ENCODE measurements at places on chromosomes 3 and 15.

- DNase-seq: no peak
These were observed 58.1 kb downstream of the SUMF1 start for GRCh38 chr3:4408958-4409357.

DNA sequence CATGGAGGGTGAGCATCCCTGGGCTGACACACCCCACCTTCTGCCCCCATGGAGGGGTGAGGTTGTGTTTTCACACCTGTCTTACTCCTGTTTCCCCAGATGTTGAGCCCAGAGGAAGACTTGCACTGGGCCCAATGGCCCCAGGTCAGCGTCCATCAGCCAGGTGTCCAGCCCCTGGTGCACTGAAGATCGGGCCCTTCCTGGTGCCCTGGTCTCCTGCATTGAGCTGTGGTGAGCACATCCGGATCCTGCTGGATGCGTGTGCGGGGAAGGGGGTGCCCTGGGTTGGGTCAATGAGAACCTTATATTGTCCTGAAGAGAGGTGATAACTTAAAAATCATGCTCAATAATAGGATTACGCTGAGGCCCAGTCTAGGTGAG, 227.3 kb downstream of the SNRPN start:
- DNase-seq: no peak

GRCh38 chr3:165159760-165160421, 36.3 kb downstream of the SLITRK3 start:
- DNase-seq: no peak

GRCh38 chr3:23198801-23199200, 4.3 kb upstream of the UBE2E2 start:
- no peak for DNase-seq

DNA sequence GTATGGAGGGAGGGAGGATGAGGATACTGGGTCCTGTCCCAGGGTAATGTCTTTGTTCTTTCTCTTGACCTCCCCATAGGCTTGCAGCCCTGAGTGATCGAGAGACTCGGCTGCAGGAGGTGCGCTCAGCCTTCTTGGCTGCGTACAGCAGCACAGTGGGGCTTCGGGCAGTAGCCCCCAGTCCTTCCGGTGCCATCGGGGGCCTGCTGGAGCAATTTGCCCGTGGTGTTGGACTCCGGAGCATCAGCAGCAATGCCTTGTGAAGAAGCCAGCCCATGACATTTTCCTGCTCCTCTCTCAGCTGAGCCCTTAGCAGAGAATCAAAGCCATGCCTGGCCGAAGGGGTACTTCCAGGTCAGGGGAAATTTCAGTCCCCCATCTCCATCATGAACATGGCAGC, 1.9 kb upstream of the CPNE9 start:
- DNase-seq: no peak

- DNase-seq: peak; percentile 59
These were observed 19.6 kb downstream of the CD86 start for GRCh38 chr3:122074621-122075265.

- no peak for DNase-seq
These were observed 36.9 kb downstream of the DNASE1L3 start for GRCh38 chr3:58173669-58174398.

GRCh38 chr3:52805270-52806039, 10.9 kb downstream of the ITIH3 start:
- no peak for DNase-seq

GRCh38 chr3:139457066-139457465, 19.2 kb downstream of the RBP2 start:
- no peak for DNase-seq

DNA sequence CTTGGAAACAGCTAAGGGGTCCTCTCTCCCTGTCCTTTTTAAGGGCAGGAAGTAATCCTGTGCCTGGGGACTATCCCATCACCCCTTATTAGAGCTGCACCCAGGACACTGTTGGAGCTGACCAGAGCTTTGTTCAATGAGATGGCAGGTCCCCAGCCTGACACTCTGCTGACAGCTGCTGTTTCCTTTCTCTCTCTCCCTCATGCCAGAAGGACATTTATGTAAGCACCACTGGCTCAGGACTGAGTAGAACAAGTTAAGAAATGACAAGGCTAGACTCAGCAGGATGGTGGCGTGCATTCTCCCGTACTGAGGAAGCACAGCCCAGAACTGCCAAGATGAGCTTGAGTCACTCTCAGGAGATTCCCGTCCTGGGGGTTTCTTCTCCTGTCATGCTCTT, 17.3 kb downstream of the GJD2 start:
- no peak for DNase-seq

DNA sequence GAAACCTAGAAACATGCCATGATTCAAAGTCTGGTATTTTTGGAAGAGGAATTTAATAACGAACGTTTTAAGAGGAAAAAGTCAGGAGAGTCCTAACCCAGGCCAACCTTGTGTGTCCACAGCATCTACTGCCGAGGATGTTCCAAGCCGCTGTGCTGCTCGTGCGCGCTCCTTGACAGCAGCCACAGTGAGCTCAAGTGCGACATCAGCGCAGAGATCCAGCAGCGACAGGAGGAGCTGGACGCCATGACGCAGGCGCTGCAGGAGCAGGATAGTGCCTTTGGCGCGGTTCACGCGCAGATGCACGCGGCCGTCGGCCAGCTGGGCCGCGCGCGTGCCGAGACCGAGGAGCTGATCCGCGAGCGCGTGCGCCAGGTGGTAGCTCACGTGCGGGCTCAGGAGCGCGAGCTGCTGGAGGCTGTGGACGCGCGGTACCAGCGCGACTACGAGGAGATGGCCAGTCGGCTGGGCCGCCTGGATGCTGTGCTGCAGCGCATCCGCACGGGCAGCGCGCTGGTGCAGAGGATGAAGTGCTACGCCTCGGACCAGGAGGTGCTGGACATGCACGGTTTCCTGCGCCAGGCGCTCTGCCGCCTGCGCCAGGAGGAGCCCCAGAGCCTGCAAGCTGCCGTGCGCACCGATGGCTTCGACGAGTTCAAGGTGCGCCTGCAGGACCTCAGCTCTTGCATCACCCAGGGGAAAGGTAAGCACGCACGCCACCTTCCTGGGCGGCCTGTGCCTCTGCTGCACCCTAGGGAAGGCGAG, 28.4 kb downstream of the PML start:
- no peak for DNase-seq

DNA sequence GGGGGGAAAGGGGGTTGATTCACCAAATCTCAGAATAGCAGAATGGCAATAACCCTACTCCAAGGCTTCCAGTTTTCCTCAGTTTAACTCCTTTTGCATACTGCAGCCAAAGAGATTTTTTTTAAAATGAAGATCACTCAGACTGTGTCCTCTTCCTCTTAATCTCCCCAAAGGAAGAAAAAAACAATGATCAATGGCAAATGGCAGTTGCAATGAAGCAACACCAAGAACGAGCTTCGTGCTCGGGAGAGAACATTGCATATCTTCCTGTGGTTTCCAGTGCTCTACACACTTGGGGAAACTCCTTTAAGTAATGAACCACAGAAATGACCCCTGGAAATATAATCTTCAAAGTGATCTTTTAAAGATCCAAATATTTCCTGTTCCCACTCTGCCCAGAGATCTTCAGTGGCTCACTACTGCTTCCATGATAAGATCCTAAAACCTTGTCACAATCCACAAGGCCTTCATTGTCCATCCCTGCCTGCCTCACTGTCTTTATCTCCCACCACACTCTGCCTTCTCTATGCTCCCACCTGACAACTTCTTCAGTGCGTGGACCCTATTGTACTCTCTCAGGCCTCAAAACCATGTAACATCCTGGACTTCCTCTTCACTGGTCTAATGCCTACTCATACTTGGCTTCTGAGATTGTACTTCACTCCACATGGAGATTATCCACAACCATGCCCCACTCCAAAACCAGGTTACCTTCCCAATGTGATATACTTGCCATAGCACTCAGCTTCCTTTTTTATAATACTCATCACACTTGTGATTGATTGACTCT, 394.8 kb downstream of the FHIT start:
- no peak for DNase-seq

- DNase-seq: no peak
These were observed 476.5 kb upstream of the TPRG1 start for GRCh38 chr3:188695241-188695640.

- DNase-seq: no peak
These were observed 35.7 kb upstream of the ABHD17C start for GRCh38 chr15:80659375-80659774.

DNA sequence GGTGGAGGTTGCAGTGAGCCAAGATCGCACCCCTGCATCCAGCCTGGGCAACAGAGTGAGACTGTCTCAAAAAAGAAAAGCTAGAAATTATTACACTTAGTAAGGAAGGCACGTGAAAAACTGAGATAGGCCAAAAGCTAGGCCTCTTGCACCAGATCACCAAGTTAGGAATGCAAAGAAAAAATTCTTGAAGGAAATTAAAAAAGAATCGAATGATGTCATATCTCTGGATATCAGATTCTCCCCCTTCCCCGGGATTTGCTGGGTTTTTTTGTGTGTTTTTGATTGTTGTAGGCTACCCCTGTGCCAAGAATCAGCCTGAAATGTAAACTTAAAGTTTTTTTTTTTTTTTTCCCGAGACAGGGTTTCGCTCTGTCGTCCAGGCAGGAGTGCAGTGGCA, 17.4 kb downstream of the PTPN23 start:
- no peak for DNase-seq

DNA sequence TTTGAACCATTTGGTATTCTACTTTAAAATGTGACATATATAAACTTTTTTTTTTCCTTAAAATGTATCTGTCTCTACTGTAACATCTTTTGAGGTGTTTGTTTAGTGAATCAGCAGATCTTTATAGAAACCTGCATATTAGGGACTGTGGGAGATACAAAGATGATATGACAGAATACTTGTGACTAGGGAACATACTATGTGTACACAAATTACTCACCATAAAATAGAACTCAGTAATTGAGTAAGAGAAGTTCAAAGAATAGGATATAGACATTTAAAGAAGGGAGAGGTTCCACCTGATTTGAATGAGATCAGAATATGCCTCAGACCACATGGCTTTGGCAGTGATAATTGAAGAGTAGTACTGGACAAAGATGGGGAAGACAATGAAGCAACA, 47.9 kb downstream of the ATP2C1 start:
- no peak for DNase-seq

GRCh38 chr3:27802849-27803248, 80.7 kb upstream of the EOMES start:
- DNase-seq: no peak

DNA sequence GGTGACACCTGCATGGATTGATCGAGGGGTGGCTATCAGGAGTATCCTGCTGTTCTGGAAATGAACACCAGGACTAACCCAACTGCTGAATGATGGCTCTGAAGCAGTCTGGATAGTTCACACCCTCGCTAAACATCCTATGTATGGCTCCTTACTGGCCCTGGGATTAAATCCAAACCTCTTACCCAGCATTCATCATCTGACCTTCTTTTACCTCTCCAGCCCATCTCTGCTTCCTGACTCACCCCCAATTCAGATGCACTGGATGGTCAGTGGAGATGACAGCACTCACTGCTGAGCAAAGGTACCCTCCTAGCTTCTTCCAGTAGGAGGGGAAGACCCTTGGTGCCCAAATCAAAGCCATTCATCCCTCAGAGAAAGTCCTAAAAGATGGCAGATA, 235.2 kb upstream of the TRIM42 start:
- no peak for DNase-seq

- no peak for DNase-seq
These were observed 307.7 kb downstream of the TUSC7 start for GRCh38 chr3:117017135-117017894.

DNA sequence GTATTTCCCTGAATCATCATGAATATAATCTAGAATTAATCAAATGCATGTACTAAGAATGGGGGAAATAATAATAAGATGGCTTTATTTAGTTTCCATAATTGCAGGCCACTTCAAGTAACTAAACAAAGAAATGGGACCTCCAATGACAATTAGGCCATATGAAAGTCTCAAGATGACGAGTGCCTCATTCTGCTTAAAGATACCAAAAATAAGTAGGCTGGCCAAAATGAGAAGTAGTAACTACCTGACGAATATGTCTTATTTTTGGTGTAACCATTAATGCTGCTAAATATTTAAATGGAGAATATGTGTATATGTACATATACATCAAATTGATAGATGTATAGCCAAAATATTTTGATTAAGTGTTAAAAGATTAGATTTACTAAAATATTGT, 932.6 kb downstream of the EPHA3 start:
- no peak for DNase-seq

GRCh38 chr3:183895774-183896173, 11.1 kb upstream of the PARL start:
- DNase-seq: no peak

DNA sequence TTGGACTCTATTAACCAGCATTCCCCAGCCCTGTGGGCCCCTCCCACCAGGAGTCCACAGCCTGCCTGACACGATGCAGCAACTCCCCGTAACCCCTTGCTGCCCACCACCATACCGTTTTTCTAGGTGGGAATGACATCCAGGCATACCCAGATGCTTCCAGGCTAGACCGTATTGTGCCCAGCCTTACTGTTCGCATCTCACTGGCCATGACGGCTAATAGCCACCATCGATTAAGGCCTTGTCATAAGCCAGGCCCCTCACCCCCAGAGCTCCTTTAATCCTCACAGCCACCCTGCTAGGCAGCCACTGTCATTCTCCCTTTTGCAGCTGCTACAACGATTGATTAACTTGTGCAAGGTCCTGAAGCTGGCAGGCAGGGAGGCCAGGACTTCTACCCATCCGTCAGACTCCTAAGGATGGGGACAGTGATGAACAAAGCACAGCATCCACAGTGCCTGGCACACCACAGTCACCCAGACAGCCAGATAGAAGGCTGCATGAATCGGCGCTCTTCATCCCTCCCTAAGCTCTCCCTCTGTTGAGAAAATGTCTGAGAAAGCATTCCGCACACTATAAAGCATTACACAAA, 60.0 kb upstream of the FLNB start:
- no peak for DNase-seq

GRCh38 chr15:81265256-81265943, 58.5 kb downstream of the STARD5 start:
- no peak for DNase-seq

GRCh38 chr3:50177346-50177745, 14.1 kb upstream of the GNAT1 start:
- DNase-seq: no peak

- no peak for DNase-seq
These were observed 289.5 kb upstream of the TRIM42 start for GRCh38 chr3:140388202-140388922.

Data from GM18507 (cell line).